Hematopoietic multipotent progenitor cell treated with erythropoietin and hydrocortisone succinate and interleukin-3 and kit ligand, for 6 days (in vitro differentiated cells): ENCODE measurements at places on chromosomes 11 and 22.

DNA sequence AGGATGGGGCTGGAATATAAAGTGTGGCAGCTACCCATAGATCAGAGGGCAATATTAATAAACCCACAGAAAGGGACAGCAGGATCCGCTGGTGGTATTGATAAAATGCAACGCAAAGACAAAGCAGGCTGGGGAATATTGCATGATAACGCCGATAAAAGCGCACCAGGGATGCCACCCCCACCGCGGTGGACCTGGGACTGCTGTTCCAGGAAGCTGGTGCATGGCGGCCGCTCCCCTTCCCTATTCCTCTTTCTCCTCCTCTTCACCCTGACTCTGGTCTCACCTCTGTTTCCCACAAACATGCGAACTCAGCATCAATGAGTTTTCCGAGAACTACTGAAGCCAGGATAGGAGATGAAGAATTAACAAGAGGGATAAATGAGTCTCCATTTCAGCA lies 20.2 kb downstream of the SPATA19 start:
- DNase-seq, result no peak

DNA sequence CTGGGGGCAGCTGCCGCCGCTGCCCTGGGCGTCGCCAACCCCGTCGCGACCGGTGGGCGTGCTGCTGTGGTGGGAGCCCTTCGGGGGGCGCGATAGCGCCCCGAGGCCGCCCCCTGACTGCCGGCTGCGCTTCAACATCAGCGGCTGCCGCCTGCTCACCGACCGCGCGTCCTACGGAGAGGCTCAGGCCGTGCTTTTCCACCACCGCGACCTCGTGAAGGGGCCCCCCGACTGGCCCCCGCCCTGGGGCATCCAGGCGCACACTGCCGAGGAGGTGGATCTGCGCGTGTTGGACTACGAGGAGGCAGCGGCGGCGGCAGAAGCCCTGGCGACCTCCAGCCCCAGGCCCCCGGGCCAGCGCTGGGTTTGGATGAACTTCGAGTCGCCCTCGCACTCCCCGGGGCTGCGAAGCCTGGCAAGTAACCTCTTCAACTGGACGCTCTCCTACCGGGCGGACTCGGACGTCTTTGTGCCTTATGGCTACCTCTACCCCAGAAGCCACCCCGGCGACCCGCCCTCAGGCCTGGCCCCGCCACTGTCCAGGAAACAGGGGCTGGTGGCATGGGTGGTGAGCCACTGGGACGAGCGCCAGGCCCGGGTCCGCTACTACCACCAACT lies 1.0 kb downstream of the FUT4 start:
- peak; percentile 32 for DNase-seq

DNA sequence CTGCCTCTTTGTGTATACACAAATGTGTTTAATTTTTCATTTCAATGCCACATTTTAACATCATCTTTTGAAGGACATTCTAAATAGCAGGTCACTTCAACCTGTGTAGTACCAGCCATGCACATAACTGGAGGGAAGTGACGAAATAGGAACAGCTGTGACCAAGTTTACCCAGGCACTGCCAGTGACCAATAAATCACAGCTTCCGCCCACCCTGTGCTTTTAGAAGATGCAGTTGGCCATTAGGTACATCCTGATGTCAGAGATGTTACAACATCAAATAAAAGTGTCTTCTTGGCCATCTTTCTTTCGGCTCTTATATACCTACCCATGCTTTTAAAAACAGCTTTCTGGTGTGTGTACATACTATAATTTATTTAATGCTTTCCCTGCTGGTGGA lies 7.8 kb downstream of the LDLRAD3 start:
- DNase-seq, result no peak

- peak; percentile 62 for DNase-seq
Measured at GRCh38 chr22:28930357-28931007, 47.1 kb downstream of the ZNRF3 start.

GRCh38 chr22:40709752-40710413 lies 30.6 kb downstream of the MCHR1 start:
- peak; percentile 85 for DNase-seq

DNA sequence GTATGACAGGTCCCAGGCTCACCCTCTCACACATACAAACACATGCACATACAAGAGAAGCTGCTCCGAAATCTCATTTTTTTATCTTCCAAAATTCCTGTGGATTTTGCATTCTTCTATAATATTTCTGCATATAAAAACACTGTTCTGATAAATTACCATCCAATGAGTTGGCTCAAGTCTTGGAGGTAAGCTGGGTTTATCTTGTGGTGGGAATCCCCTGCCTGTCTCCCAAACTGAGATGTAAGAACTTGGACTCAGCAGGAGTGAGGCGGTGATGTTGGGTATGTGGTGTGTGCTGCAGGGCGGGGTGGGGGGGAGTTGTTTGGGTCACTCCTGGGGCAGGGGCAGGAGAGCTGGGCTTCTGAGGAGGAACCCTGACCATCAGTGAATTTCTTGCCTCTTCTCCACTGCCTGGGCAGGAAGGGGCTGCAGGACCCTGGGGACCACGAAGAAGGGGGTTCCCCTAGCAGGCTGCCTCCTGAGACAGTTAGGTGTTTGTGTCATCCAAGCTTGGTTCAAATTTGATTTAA lies 6.8 kb upstream of the P2RY6 start:
- no peak for DNase-seq

DNA sequence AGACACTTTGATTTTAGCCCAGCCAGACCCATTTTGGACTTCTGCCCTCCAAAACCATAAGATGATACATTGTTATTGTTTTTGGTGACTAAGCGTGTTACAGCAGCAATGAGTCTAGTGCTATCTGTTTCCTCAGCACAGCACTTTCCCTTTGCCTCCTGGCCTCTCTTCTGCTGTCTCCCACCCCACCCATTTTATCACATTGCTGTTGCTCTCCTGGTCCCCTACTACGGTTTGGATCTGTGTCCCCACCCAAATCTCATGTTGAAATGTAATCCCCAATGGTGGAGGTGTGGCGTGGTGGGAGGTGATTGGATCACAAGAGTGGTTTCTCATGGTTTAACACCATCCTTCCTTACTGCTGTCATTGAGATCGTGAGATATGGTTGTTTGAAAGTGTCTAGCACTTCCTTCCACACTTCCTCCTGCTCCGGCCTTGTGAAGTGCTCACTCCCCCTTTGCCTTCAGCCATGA lies 59.8 kb upstream of the CD82 start:
- peak; percentile 21 for DNase-seq

DNA sequence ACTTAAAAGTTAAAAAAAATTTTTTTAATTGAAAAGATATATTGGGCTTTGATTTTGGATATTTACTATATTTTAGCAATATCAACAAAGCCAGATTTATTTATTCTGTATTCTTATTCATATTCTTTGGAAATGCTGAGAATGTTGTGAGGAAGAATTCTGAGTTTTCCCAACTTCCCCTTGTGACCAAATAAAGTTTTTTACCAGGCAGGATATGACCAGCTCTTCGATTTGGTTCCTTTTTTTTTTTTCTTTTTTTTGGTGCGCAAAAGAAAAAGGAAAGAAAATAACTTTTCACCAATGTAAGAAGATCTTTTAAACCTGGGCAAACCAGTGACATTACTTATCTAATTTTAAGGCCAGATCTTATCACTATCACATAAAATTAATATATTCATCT lies 12.9 kb downstream of the TCP11L1 start:
- no peak for DNase-seq

DNA sequence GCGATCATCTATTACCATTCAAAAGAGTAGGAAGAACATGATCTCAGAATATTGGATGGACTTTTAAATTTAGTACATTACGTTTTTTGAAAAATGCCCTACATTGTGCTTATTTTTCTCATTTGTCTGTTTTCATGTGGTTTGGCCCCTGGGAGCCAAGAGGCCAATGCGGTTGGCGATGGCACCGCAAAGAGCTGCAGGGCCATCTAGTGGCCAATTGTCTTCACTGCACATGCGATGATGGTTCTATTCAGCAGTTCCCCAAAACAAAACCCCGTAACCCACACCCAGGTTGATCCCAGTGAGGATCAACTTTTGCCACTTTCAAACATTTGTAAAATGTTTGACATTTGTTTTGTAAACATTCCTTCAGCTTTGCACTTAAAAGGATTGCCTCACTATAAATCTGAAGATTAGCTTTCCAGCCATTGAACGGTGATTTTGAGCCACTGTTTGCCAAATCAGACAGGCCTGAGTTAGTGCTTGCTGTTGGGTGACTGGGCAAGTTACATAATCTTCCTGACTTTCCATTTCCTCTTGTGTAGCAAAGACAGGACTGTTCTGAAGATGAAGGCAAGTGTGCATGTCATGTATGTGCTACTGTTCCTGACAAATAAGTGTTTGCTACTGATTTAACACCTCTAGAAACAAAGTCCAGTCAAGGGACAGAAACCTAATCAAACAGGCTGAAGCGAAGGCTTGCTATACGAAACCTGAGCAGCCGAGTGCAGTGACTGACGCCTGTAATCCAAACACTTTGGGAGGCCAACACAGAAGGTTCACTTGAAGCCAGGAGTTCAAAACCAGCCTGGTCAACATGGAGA lies 29.2 kb upstream of the XBP1 start:
- peak; percentile 91 for DNase-seq

DNA sequence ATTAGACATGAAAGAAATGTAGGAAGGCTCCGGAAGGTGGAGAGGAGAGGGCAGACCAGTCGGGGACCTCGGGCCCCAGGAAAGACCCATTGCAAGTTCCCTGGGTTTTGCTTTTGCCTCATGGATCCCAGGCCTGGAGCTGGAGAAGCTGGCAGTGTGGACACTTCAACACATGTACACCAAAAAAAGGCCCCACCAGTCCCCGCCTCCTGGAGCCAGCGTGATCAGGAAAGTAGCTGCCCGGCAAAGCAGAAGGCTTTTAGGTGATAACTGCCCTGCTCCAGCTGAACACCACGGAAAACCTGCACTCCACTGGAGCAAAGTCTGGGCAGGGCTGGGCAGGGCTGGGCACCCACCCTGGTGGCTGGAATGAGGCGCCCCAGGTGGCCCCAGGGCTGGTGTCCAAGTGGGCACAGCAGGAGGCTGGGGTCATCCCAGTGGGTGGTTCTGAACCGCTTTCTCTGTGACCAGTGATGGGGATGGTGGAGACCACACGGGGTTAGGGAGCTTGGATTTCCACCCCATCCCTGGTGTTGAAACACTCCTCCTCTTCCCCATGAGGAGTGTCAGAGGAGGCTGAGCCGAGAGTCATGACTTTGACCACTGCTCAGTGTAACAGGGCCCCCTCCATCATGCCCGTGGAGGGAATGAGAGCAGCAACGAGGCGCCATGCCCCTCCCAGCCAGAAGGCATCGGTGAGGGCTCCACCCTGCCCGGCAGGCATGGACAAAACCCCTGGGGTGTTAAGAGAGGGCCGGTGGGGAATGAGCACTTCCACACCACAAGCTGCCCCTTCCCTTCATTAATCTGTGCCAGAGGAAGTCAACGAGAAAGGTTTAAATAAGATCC lies 16.9 kb upstream of the MUC5AC start:
- DNase-seq, result no peak

DNA sequence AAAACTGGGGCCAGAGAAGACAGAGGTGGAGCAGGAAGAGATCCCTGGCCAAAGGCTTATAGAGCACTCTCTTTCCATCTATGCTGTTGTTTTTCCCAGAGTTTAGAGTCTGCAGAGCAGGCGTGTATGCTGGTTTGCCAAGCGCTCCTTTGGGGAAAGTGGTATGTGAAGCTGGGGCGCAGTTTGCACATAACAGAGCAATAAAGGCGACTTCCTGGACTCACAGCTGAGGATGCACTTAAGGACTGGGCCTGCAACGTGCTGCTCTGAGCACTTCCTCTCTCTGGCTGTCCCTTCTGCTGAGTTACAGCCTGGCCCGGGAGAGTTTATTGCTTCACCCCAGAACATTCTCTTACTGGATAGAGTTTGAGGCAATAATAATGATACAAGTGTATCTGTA lies 41.7 kb downstream of the THAP12 start:
- peak; percentile 55 for DNase-seq

DNA sequence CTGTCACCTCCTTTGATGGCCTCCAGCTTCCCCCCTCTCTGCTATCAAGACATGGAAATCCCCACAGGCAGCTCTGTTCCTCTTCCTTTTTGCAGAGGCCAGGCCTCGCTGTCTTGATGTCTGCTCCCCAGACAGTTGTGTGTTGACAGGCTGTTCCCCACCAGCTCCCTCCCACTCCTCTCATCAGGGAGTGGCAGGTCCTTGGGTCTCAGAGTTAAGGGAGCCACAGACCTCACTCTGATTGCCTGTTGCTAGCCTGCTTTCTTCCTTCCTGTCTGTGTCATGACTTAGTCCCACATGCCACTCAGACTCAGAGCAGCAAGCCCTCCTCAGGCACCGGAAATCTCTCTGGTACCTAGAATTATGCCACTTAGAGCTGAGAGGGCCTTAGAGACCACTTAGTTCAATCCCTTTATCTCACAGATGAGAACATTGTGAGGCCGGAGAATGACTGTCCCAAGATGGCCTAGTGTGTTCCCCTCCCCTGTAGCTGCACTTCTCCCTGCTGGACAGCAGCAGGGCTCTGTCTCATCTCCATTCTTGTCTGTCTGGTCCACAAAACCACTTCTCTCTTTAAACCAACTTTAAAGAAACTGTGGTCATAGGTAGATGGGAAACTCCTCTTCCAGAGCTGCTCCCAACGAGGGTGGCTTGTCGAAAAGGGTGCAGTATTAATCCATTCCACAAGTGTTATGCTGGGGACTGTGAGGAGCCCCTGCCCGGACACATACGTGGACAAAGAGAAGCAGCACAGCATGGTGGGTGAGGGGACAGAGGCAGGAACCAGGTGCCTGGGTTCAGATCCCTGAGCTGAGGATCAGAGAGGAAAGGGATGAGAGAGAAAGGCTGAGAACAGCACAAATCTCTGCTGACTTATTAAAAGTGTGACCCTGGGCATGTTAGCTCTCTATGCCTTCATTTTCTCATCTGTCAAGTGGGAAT lies 4.2 kb downstream of the AMPD3 start:
- DNase-seq, result peak; percentile 72

GRCh38 chr11:19389787-19390303 lies 149.1 kb upstream of the E2F8 start:
- no peak for DNase-seq

DNA sequence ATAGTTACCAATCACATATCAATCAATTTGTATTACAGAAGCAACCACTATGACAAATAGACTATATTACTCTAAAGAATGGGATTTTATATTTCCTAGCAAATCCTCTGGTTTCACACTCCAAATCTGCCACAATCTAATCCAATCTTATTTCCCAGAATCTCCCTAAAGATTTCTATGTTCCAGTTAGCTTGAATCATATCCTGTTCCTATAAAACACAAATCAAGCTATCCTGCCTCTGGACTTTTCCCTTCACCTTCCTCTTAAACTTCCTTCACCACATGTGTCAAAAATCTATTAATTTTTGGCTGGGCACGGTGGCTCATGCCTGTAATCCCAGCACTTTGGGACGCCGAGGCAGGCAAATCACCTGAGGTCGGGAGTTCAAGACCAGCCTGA lies 50.0 kb downstream of the PIK3C2A start:
- DNase-seq, result no peak

GRCh38 chr11:96622026-96622634 lies 232.3 kb downstream of the JRKL start:
- no peak for DNase-seq

- DNase-seq, result no peak
Measured at GRCh38 chr11:131796541-131796940, 426.1 kb downstream of the NTM start.
